ENCODE measurements at places on chromosomes 16 and 17.
A peak's percentile ranks its signal among the peaks of the same experiment; 100 is the strongest.

DNA sequence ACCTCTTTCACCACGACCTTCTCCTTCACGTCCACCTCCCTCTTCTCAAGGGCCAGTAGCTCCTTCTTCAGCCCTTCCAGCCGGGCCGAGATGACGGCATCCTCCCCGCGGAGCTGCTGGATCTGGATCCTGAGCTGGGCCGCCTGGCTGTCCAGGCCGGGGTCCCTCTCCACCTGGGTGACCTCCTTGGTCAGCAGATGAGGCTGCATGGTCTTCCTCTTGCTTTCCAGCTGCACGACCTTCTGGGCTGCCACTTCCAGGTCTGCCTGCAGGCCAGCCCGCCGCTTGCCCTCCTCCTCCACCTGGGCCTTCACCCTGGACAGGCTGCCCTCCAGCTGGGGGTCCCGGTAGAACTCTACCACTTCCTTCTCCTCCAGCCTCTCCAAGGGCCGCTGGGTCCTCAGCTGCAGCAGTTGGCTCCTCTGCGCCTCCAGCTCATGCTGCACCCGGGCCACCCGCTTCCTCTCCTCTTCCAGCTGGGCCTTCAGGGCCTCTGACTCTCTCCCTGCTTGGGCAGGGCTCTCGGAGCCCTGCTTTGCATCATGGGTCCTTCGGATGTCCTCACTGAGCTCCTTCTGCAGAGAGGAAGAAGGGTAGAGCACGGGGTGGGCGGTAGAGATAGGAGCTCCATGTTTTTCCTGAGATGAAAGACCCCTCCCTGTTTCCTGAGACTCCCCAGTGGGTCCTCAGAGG lies 9.5 kb downstream of the CDK3 start:
- DNase-seq = no peak

GRCh38 chr16:3759736-3760135 lies 42.4 kb upstream of the TRAP1 start:
- no peak for DNase-seq

DNA sequence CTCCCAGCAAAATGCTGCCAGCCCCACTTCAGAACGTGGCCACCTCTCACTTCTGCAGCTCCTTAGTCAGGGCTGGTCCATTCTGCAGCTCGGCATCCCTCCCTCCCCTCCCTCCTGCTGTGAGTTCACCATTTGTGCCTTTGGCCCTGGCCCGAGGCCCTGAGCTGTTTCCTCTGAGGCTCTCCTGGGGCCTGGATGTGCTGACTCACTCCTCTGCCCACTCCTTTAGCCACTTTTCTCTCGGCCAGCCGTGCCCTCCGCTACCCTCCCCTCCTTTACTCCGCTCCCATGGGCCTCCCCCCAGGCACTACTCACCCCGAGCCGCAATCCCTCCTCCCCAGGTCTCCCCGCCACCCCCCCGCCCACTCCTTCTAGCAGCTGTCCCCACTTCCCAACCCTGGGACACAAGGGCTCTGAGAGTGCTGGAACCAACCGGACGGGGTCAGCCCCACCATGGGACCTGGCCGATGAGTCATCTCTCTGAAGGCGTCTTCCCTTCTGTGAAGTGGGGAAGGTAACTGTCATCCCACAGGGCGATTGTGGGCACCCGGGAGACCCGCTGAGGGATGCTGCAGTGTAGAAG lies 11.5 kb downstream of the KCNG4 start:
- no peak for DNase-seq

DNA sequence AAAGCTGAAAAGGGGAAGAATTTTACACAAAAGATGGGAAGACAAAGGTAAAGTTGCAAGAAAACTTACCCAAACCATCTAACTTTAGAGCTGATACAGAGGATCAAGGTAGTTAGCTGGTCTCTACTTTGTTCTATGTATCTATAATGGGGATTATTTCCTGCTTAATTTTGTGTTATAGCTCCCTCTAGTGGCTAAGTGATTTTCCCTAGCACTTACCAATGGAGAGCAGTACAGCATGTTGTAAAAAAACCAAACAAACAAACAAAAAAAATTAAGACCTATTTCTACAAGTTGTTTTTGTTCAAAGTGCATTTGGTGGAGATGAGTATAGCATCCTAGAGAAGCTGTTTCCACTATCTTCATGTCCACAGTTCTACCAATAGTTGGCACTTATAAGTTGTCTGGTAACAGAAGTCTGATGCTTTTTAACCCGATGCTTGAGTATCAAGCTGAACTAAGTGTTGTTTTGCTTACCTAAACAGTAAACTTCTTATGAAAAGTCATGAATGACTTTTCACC lies 7.5 kb downstream of the SRSF1 start:
- peak; percentile 75 for DNase-seq

GRCh38 chr16:54928016-54928356 lies 2.7 kb upstream of the IRX5 start:
- DNase-seq = no peak

GRCh38 chr16:85491798-85492294 lies 121.3 kb upstream of the GSE1 start:
- no peak for DNase-seq

GRCh38 chr16:63749276-63749675 lies 1372.6 kb downstream of the CDH11 start:
- DNase-seq = no peak

- DNase-seq = no peak
These were observed 20.9 kb downstream of the MRC2 start for GRCh38 chr17:62648251-62648955.

GRCh38 chr17:50272711-50273653 lies 1.3 kb upstream of the TMEM92 start:
- DNase-seq = peak; percentile 37

DNA sequence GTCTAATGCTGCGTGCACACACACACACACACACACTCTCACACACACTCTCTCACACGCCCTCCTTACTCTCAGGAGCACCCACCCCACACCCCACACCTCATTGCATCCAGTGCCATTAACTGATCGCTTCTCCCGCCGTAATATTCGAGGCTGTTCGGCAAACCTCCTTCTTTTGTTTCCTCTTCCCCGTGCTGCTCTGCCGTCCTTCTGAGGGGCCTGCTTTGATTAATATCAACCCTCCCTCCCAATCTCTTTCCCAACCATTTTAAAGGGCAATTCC lies 156.2 kb upstream of the TNRC6C start:
- no peak for DNase-seq

DNA sequence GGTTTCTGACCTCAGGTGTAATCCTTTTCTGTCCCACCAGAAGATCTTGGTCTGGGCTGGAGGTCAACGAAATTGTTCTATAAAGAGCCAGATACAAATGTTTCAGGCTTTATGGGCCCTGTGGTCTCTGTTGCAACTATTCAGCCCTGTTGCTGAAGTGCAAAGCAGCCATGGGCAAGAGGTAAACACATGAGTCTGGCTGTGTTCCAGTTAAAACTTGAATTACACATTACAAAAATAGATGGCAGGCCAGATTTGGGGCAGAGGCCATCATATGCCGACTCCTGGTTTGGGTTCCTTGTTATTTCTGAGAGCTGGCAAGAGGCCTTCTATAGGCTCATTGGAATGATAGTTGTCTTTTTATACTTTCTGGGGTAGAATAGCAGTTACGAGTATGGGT lies 114.4 kb downstream of the SDR42E1 start:
- no peak for DNase-seq

GRCh38 chr17:27294689-27295630 lies 1.0 kb downstream of the WSB1 start:
- peak; percentile 63 for DNase-seq

DNA sequence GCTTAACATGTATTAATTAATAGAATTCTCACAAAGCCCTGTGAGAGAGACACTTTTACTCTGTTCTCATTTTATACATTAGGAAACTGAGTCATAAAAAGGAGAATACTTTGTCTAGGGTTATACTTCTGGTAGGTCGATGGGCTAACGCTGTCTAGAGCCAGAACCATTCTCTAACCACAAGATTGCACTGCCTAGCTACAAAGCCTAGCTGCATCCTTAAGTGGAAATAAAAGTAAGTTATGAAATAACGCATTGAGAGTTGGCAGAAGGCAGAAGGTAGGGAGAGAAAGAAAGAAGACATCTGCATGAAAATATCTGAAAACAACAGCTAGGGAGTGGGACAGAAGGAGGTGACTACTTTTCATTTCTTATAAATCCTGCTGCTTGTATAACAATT lies 33.2 kb downstream of the IRX6 start:
- no peak for DNase-seq

DNA sequence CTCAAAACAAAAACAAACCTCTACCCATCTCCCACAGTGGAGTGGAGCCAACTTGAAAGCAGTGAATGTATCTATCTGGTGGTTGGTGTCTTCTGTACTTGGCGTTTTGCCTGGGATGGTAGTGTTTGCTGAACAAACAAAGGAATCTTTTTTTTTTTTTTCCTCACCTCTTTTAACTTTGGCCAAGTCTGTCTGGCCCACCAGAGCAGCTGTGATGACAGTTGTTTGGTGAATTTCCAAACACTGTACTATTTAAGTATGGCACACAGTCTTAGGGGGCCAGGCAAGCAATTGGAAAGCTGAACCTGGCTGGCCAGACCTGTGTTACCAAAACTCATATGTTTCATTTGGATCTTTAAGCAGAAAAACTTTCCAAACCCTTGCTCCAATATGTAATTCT lies 101.8 kb upstream of the CDH13 start:
- no peak for DNase-seq

DNA sequence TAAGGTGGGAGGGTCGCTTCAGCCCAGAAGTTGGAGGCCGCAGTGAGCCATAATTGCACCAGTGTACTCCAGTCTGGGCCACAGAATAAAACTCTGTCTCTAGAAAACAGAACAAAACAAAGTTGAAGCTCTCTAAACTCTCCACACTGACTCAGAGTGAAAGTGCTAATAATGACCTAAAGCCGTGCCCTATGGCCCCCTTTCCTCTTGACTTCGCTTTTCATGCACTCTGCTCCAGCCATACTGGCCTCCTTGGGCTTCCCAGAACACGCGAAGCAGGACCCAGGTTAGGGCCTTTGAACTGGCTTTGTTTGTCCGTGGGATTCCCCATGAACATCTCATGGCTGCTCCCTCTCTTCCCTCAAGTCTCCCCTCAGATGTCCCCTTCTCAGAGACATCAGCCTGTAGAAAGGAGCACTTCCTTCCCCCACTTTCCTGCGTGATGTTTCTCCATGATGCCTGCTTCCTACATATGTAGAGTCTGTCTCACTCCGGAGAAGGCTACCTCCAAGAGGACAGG lies 18.6 kb upstream of the SPN start:
- DNase-seq = no peak

DNA sequence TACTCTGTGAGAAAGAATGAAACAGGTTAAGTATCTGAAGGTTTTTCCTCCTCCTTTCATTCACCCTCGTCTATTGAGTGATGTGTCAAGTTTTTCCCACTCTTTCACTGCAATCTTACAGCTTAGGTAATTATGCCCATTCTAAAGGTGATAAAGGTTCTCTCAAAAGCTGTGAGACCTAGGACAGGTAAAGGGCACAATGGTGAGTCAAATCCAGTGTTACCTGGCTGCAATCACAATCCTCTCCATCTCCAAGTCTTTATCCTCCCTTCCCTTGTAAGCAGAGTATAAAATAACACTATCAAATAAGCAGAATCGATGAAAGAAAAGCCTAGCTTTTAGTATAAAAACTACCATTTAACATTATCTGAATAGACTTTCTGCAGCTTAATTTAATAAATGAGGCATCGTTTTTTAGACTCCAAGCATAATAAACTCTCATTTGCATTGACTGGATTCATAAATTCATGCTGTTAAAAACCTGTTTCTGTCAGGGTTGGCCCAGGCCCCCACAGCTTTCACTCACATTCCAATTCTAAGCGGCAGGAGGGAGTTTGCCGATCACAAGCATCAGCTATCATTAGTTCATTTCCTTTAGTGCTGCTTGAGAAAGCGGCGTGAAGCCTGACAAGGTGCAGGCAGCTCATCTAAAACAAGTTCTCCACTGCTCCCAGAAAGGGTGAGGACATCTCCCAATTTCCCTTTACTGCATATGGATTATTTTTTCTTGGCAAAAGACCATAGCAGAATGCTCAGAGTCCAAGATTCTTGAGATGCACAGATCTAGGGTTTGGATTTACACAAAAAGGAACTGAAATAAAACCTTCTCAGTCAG lies 67.8 kb downstream of the CDH8 start:
- DNase-seq = no peak

- no peak for DNase-seq
These were observed 222.9 kb upstream of the IRX3 start for GRCh38 chr16:54509456-54509855.

DNA sequence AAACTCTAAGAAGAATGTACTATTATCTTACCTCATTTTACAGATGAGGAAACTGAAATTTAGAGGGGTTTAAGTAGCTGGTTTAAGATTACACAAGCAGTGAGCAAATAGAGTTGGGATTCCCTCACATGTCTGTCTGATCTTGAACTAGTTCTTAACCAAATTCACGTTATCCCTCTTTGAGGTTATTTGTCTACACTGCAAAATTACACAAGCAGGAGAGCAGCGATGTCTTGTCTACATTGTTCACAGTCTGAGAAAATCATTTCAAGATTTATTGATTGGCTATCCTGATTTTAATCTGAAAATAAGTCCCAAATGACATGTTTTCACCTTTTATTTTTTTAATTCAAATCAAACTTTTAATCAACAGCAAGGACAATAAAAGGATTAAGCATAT lies 56.9 kb downstream of the SOX9 start:
- DNase-seq = no peak

DNA sequence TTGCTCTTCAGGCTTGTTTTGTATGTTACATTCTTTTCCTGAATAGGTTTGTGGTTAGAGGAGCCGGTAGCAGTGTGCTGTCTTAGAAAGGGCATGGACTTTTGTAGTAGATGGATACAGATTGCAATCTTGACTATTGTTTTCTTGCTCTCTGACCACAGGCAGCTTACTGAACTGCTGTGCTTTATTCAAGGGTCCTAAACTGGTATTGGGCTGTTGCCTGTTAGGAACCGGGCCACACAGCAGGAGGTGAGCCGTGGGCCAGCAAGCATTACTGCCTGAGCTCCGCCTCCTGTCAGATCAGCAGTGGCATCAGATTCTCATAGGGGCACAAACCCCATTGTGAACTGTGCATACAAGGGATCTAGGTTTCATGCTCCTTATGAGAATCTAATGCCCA lies 373.9 kb downstream of the CPPED1 start:
- no peak for DNase-seq

DNA sequence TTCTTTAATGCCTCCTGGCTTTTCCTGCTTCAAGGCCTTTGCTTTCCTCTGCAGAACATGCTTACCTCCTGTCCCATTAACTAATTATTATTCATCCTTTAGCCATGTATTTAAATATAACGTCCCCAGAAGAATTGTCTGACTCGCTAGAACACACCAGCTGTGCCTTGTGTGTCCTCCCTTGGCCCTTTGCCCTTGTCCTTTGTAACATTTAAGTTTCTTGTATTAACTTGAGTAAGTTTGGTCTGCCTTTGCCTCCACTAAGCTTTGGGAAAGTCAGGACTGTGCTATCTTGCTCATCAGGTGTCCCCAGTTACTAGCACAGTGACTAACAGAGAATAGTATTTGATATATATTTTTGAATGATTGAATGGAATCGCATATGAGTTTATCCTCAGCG lies 29.6 kb upstream of the ABCA9 start:
- DNase-seq = no peak

Measured in naive thymus-derived CD4-positive, alpha-beta T cell (primary cell).